Femur (tissue), 1 donor: ENCODE measurements at places on chromosomes 16 and 17.

DNA sequence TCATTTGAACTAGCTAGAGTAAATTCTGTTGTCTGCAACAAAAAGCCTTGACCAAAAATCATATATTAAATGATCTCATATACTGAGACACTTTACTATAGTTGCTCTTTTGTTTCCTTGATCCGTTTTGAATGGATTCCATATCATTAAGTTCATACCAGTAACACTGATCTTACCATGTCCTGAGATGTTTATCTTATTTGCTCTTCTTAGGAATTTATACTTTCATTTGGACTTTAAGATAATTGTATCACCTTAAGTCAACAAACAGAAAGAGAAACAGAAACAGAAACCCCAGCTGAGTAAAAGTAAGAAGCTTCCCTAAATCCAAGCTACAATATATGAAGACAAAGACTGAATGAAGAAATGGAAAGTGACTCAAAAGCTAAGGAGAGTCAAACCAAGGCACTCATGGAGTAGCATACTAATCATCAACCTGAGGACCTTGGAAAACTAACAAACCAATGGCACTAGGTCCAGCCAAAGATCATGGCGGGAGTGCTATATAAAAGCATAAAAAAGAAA is 106.5 kb upstream of the COX10 start:
- no peak for DNase-seq

GRCh38 chr16:80527297-80527696 is 13.5 kb upstream of the DYNLRB2 start:
- DNase-seq, result no peak

DNA sequence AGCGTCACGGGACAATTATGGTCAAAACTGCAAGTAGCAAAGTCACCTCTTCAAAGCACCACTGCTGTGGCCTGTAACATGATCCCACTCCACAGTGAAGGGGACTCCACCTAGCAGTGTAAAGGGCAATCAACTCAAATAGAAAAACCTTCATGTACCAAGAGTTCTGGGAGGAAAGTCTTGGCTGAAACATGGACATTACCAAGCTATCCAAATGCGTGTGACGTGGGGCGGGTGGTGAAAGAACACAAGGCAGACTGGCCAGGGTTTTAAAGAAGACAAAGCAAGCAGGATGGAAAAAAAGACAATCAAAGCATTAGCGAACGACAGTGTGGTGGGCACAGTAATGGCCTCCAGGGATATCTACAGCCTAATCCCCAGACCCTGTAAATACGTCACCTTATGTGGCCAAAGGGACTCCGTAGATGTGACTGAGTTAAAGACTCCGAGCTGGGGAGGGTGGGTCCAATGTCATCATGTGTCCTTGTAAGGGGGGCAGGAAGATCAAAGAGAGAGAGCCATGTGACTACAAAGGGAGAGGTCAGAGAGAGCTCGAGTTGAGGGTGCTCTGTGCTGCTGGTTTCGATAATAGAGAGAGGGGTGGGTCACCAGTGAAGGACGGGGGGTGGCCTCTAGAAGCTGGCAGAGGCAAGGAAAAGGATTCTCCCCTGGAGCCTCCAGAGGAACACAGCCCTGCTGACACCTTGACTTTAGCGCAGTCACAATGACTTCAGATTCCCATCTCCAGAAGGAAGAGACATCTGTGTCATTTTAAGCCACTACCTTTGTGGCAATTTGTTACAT is 6.0 kb downstream of the HSDL1 start:
- peak; percentile 45 for DNase-seq

- DNase-seq, result no peak
Measured at GRCh38 chr16:71780521-71781089, 28.0 kb downstream of the AP1G1 start.
